Spinal cord (tissue), 10 donors: ENCODE measurements at places on chromosomes 3 and 15.

GRCh38 chr3:139718415-139718814, 40.6 kb upstream of the NMNAT3 start:
- DNase-seq: no peak

DNA sequence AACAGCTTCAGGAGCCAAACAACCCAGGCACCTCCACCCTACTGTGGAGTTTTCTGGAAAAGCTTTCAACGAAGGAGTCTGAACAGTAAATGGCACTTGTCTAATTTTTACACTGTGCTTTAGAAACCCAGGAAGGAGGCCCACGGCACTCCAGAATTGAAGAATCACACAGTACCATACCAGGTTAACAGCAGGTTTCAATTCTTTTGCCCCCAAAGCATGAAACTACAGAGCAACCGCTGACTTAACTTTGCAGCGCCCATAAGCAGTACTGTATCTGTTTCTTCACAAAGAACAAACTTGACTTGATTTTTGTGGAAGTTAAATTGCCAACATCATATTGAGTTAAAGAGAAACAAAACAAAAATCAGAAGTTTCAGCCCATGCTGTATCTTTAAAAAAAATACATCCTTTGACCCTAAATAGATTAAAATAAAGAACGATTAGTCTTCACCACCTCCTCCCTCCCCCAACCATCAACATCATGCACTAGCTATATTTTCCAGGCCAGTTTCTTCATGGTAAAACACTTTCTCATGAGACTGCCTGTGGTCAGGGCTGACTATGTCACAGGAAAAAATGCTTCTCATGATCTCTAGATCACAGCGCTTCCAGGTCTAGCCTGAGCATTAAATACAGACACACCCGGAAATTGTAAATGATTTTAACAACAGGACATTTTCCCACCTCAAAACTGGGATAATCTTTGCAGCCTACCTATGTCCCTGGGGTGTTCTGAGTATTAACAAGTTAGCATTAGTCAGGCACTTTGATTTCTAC, 456.3 kb downstream of the FOXP1 start:
- DNase-seq: no peak

- DNase-seq: no peak
Measured at GRCh38 chr3:58141766-58142345, 68.9 kb downstream of the DNASE1L3 start.

DNA sequence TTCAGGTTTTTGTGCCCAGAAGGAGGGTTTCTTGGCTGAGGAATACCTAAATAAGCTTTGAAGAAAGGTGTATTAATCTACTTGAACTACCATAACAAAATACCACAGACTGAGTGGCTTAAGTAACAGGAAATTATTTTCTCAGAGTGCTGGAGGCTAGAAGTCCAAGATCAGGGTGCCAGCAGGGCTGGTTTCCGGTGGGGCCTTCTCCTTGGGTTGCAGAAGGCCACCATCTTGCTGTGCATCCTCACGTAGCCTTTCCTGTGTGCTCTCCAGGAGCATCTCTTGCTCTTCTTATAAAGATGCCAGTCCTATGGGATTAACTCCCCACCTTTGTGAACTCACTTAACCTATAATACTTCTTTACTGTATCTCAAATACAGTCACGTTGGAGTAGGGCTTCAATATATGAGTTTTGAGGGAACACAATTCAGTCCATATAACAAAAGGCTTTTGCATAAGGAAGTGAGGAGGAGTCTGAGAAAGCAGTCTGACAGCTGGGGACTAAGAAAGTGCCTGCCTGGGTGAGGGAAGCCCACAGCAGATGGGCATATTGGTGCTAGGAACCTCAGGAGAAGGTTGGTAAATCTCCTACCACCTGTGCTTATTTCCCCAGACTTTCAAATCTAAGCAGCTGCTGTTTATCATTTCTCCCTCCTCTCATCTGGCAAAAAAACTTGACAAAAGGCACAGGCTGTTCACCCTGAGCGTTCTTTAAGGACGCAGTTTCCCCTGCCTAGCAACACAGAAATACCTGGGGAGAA, 89.6 kb upstream of the CBLB start:
- DNase-seq: no peak

DNA sequence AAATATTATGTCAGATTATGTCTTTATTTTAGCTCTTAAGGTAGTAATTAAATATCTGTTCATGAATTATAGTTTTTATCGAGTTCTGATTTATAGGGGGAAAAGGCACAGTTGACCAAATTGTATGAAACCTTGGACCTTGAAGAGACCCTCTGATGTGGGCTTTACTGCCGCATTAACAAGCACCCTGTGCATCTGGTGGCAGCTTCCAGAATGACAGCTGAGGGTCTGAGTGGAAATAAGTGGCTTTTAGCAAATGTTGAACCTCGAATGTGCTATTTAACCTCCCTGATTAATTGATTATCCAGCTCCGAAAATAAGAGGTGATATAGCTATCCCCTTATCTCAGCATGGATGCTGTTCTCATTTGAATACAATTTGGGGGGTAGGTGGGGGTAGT, 87.0 kb downstream of the TMEM108 start:
- DNase-seq: no peak

DNA sequence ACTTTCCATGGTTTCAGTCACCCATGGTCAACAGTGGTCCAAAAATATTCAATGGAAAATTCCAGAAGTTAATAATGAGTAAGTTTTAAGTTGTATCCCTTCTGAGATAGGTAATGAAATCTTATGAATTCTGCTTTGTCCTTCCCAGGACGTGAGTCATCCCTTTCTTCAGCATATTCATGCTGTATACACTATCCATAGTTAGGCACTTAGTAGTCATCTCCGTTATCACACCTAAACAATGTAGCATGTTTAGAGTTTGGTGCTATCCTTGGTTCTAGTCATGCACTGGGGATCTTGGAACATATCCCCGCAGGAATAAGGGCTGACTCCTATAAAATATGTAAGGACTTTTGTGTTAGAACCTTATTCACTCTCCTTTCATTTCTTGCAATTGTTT, 153.2 kb downstream of the UNC13C start:
- no peak for DNase-seq

DNA sequence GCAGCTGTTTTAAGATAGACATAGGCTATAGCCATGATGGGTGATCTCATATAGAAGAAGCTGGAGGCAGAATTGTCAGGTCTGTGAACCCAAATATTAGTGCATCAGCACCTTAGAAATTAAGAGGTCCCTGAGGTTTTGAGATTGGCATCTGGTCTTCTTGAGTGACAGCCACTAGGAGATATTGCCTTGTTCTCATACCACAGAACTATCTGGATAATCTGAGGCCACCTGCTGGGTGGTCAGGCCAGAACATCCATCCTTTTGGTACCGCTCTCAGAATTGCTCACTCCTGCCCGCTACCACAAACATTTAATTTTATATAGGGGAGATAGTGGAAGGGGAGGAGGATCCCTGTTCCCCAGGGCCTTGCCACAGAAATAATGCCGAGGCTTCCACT, 210.6 kb upstream of the ZPLD1 start:
- DNase-seq: no peak

GRCh38 chr3:182909318-182910040, 70.9 kb downstream of the DCUN1D1 start:
- DNase-seq: peak; percentile 33

- DNase-seq: no peak
Measured at GRCh38 chr15:62649793-62650420, 392.6 kb upstream of the TPM1 start.

GRCh38 chr15:83565553-83566159, 88.3 kb upstream of the ADAMTSL3 start:
- DNase-seq: peak; percentile 81
